Lower leg skin (tissue), 4 donors: ENCODE measurements at places on chromosomes 5 and 9.

GRCh38 chr5:178058321-178059012 is 54.9 kb upstream of the N4BP3 start:
- DNase-seq = no peak

GRCh38 chr5:134209477-134210245 is 16.2 kb downstream of the PPP2CA start:
- DNase-seq = no peak

DNA sequence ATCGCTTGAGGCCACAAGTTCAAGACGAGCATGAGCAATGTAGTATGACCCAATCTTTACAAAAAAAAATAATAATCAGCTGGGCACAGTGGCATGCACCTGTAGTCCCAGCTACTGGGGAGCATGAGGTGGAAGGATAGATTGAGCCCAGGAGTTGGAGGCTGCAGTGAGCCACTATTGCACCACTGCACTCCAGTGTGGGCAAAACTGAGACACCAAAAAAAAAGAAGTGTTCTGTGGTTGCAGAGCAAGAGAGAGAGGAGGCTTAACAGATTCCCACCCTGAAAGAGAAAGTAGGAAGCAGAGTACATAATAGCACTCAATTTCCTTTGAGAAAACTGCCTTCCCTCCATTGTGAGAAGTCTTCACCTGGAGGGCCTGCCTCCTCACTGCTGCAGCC is 52.6 kb downstream of the ALDH7A1 start:
- no peak for DNase-seq

GRCh38 chr9:95481000-95481399 is 35.8 kb downstream of the PTCH1 start:
- DNase-seq = no peak

GRCh38 chr9:91571036-91571435 is 147.4 kb upstream of the NFIL3 start:
- DNase-seq = no peak
